Smooth muscle cell of the brain vasculature (primary cell): ENCODE measurements at places on chromosomes 3 and 15.

GRCh38 chr3:78781351-78781750 lies 986.4 kb downstream of the ROBO1 start:
- DNase-seq, result no peak

GRCh38 chr3:171123915-171124314 lies 97.4 kb upstream of the SLC2A2 start:
- no peak for DNase-seq

GRCh38 chr3:44343421-44343820 lies 4.9 kb downstream of the TCAIM start:
- no peak for DNase-seq

- no peak for DNase-seq
Observed at GRCh38 chr3:36991147-36991546, 1.8 kb downstream of the EPM2AIP1 start.

- DNase-seq, result no peak
Observed at GRCh38 chr3:35383216-35383615, 256.1 kb upstream of the ARPP21 start.

GRCh38 chr3:4302747-4303146 lies 422 bp upstream of the SETMAR start:
- no peak for DNase-seq

DNA sequence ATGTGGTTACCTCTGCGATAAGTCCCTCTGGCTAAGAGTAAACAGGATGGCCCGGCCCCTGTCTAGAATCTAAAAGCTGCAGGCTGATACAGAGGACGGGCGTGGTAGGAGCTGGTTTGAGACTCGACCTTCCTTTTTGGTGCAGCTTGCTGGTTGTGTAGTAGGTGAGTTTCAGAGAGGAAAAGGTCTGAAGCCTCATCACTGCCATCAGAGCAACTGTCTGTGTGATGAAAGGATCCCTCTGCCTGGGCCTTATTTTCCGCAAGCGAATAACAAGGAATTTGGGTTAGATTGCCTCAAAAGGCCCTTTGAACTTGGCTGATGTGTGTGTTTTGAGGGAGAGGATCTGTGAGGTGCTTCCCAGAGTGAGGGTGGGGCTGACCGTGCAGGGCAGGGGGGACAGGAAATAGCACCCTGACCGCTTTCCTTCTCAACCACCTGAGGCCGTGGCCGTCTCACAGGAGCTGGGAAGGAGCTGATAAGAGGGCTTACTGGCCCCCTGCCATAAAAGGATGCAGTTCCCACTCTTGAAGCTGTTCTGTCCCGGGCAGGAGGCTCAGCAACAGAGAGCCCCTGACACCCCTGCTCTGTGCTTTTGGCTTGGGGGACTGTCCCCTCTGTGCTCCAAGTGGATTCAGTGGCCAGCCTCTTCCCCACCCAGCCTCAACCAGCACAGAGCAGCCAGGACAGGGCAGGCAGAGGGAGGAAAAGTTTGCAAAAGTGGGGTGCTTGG lies 45.6 kb upstream of the TFRC start:
- no peak for DNase-seq
